ENCODE measurements at places on chromosomes 13 and 19. TPM values are rescaled to one million over a fixed set of nuclear protein-coding genes. Genes with fewer than 3 reads are reported as not detected.

DNA sequence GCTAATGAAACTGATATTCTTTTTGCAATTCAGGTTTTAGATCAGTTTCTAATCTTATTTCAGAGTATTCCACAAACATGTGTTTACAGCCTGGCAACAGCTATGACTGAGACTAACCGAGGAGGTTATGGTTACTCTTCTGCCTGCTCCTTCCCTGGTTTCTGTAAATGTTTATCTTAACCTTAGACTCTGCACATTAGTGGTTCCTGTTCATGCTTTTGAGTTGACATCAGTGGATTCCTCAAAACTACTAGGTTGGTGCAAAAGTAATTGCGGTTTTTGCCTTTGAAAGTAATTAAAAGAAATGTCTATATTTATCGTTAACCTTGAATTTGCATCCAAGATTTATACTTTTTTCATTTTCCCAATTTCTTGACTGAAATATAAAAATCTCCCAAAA is 237.0 kb upstream of the TSHZ3 start:
- DNase-seq, result no peak

- no peak for DNase-seq
Observed at GRCh38 chr13:113997845-113998751, 24.2 kb upstream of the C13orf46 start.

GRCh38 chr13:67880916-67881315 is 650.8 kb upstream of the PCDH9 start:
- no peak for DNase-seq

The MIPEP gene
- 25.1 TPM for total RNA-seq

The PEX11G gene
- 8.2 TPM for total RNA-seq

The PDX1 gene
- 18.4 TPM for total RNA-seq

The MTUS2 gene
- total RNA-seq, result 1.5 TPM
